ENCODE measurements at places on chromosomes 12 and 14.

GRCh38 chr14:51072976-51073375 is 21.9 kb downstream of the TRIM9 start:
- no peak for DNase-seq

- no peak for DNase-seq
These were observed 7.9 kb downstream of the NFE2 start for GRCh38 chr12:54292931-54293241.

DNA sequence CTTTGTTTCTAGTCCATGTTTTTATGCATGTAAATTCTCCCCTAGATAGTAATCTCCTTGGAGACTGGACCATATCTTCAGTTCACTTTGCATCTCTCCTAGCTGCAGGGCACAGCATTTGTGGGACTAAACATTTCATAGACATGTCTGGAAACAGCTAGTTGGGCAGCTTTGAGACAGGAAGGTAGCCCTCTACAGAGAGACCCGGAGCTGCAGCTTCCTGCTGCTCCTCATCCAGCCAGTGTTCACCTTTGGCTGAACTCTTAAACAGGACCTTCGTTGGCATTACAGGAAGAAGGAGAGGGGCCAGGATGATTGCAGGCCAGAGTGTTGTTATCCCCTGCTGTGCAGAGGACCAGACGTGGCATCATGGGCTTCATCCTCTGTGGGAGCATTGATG is 52.9 kb downstream of the GNS start:
- DNase-seq = no peak

- no peak for DNase-seq
These were observed 47.8 kb downstream of the MYRFL start for GRCh38 chr12:69872804-69873203.

DNA sequence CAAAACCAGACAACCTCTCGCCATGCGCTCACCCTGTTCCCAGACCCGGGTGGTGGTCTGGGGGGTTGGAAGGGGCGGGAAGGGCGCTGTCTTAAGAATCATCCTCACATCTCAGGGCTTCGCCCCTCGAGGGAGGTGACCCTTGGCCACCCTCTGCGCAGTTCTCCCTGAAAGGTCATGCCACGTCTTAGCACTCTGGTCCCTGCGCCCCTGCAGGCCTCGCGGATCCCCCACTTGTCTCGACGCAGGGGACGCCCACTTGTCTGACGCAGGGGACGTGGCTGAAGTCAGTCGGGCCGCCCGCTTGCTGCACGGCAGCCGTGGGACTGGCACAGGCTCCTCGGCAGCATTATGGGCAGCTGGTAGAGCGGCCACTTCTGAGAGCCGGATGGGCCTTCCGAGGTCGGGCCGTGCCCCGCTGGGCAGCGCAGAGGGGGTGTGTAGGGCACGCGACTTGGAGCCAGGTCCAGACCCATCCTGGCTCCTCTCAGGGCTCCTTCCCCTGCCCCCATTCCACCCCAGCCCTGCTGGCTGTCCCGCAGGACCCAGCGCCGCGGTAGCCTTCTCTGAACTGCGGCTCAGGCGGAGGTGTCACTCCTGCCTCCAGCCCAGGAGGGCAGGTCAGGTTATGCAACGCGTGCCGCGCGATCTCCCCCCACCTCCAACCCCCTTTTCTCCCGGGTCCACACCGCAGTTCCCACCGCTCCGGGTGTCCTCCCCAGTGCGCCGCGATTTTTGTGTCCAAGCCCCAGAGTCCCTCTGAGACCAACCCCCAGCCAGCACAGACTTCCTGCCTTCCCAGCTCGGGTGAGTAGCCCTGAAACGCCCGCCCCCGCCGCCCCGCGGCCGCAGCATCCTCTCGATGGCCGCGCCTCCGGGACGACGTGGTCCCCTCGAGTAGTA is 40.9 kb upstream of the CAPRIN2 start:
- peak; percentile 32 for DNase-seq

DNA sequence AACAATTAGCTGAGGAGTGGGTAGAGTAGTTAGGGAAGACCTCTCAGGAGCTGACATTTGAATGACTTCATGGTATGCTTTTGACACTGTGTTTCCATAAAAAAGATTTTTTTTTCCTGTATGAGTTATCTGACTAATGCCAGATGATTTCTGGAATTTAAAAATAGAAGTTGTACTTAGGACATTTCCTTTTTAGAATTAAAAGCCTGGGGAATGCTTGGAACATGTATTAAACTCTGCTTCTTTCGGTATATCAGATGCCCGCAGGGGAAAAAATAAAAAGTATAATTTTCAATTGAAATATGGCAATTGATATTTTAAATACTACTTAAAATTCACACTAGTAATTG is 41.1 kb downstream of the BRMS1L start:
- no peak for DNase-seq

DNA sequence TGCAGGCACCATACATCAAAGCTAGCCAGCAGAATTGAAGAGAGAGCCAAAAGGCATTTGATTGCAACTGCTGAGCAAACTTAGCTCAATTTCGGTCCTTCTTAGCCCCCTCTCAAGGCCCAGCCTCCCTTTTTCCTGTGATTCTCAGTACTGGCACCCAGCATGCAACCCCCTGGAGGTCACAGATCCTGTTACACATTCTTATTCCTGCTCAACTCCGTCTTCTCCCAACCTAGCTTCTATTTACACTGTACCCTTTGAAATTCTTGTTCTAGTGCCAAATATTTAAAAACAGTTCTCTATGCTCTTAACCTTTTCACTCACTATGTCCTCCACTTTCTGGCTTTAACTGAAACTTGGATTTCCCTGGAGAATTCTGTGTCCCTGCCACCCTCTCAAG is 131.3 kb upstream of the CPSF6 start:
- no peak for DNase-seq

GRCh38 chr12:132517013-132517739 is 27.2 kb downstream of the FBRSL1 start:
- DNase-seq = no peak
